ENCODE measurements at places on chromosomes 12 and 14.

GRCh38 chr12:27861428-27862167, 81.6 kb upstream of the MANSC4 start:
- DNase-seq, result no peak

- no peak for DNase-seq
Measured at GRCh38 chr12:45863332-45863731, 127.0 kb downstream of the SCAF11 start.

GRCh38 chr12:31371256-31371620, 45.3 kb upstream of the SINHCAF start:
- no peak for DNase-seq

- no peak for DNase-seq
Measured at GRCh38 chr12:47094804-47095203, 15.0 kb upstream of the AMIGO2 start.

DNA sequence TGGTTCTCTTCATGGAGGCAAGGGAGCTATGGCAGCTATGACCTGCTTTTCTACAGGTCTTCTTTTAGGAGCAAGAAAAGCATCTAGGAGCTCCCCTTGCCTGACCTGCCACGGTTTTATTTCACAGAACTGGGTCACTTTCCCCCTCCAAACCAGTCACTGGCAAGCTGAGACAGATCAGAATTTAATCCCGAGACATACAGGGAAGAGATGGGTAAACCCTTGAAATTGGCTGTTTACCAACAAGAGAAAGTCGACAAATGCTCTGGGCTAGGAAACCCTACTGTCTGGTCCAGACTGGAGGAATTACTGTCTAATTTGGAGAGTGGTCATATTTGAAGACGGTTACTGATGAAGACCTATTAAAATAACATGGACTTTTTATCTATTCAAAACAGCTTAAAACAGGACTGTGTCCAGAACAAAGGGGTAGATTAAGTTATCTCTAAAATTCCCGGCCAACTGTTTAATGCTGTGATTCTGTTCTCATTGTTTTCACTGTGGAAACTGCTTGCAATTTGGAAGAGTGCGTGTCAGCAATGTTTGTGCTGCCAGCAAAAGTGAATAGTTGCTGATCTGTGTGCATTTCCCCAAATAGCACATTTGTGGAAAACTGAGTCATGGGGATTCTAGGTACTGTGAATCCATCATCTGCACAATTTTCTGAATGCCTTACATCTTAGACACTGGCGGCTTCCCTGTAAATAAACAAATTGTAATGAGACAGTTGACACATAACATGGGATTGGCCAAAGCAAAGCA, 73.4 kb upstream of the EEA1 start:
- no peak for DNase-seq

DNA sequence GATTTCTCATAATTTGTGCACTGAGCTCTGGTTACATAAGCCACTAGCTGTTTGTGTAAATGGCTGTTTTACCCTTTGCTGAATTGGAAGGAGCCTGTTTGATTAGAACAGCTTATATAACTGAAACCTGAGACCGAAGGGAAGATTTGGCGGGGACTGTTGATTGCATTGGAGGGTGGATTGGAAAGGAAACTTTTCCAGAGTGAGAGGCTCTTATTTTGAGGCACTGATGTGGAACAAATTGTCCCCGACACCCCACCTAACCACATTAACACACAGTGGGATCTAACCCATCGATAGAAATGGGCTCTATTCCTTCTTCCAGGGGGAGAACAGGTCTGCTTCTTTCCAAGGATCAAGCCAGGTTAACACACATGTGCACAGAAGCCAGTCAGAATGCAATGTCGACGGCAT, 51.7 kb downstream of the TMEM30B start:
- no peak for DNase-seq
